ENCODE measurements at places on chromosomes 13 and 19.

DNA sequence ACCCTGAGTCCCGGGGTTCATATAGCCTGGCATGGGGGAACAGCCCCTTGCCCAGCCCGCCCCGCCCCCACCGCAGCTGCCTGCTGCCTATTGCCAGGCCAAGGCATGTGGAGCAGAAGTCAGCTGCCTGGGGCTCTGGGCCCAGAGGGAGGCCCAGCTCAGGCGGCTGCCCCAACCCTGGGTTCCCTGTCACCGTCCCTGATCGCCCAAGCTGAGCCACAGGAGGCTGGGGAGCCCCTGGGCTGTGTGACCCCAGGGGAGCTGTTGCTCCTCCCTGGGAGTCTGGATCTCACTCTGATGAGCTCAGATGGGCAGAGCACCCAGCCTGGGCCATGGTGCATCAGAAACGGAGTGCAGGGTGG lies 1.4 kb downstream of the PLIN4 start:
- DNase-seq: no peak

GRCh38 chr13:26497968-26498511 lies 59.4 kb upstream of the WASF3 start:
- peak; percentile 95 for DNase-seq

DNA sequence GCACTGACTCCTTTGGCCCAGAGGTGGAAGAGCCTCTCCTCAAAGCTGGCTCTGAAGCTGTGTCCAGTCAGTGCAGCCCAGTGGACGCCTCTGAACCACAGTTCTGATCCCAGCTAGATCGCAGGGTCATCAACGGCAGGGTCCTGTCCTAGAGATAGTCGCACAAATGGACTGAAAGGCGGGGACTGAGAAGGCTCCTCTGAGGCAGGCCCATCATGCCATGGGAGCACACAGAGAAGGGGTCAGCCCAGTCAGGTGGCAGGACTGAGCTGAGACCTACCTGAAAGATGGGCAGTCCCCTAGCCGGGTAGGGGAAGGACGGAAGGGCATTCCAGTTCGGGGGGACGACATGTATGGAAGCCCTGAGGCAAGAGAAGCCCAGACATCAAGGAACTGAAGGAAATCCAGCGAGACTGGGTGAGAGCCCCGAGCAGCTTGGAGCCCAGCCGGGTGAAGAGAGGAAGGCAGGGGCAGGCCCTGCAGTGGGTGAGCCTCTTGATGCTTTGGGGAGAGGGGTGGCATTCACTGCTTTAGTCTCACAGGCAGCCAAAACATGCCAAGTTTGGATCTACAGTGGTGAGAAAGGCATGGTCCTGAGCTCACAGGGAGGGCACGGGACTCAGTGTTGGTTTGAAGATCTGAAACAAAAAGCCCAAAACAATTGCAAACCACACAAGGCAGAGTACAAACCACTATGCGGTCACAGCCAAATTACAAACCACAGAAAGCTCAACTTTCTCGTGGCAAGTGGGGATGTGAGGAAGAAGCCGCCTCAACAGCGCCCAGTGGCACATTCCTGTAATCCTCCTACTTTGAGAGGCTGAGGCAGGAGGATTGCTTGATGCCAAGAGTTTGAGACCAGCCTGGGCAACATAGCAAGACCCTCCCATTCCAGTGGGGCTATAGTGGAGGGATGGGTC lies 10.0 kb downstream of the CALM3 start:
- DNase-seq: peak; percentile 28

DNA sequence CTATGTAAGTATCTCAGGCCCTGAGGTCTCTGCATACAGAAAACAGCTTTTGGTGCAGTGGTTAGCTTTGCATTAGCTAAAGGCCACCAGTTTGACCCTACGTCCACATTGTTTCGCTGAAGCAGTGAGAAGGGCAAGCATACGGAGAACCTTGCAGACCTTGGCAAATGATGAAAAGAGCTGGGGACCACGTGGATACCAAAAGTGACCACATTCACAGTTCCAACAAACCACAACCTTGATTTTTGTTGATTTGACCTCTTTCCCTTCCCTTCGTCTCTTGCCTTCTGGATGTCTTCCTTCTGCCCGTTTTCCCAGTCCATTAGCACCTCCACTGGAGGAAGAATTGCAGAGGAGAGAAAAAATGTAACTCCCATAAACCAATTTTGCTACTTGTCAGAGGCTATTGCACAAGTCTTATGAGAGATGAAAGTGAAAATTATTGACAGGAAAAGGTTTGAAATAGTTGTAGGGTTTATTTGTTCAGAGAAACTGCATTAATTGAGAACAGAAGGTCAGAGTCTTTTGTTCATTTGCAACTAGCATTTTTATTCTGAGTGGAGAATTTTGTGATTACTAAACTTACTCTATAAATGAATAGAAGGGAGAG lies 293.9 kb upstream of the HTR2A start:
- DNase-seq: no peak

DNA sequence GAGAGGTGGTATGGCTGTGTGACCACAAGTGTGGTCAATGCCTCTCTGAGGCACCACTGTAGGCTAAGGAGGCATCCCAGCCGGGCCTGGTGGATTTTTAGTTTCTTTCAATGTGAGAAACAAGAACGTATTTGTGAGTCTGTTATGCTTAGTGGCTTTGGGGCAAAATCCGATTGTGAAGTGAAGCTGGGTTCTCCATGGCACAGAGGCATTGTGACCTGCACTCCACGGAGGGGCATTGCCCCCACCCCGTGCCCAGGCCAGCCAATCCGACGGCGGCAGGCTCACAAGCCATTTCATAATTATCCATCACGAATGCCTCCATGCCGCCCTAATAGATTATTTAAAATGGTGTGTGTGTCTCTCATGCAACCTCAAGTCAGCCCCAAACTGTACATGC lies 151.6 kb downstream of the ZNF536 start:
- no peak for DNase-seq

DNA sequence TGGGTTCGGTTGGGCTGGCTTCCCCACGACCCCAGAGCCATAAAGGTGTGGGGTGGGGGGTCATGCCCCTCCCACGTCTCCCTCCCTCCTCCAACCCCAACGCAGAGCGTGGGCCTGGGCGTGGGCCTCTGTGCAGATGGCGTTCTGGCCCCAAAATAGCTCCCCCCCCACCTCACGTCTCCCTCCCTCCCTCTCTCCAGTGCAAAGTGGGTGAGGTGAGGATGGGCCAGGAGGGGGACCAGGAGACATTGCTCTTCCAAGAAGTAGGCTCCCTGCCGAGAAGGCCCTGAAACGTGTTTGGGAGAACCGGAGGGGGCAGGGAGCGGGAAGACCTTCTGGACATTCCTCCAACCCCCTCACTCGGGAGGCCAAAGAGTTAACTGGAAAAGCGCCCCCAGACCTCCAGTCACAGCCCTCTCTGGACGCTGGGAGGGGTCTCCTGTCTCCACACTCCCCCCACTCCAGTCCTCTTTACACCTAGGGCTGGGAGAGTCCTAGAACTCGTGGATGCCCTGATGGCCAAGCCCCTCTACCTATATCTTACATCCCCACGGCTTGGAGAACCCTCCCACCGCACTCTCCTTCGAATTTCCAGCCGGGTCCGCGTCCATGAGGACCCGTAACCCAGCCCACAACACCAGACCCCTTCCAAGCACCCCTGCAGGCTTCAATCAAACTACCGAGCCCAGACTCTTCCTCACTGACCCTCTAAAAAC lies 855 bp downstream of the UNC13A start:
- DNase-seq: no peak

- DNase-seq: no peak
Measured at GRCh38 chr13:91816263-91816807, 417.9 kb downstream of the GPC5 start.

DNA sequence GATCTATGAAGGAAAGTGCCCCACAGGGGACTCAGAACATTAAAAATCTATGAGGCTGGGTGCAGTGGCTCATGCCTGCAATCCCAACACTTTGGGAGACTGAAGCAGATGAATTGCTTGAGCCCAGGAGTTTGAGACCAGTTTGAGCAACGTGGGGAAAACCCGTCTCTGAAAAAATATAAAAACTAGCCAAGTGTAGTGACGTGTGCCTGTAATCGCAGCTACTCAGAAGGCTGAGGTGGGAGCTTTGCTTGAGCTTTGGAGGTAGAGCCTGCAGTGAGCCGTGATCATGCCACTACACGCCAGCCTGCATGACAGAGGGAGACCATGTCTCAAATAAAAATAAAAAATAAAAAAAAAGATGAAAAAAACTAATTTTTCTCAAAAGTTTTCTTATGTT lies 1070.6 kb downstream of the PCDH9 start:
- no peak for DNase-seq
